EH (cell line): ENCODE measurements at places on chromosomes 1 and 21.
A peak's percentile ranks its signal among the peaks of the same experiment; 100 is the strongest.

GRCh38 chr1:116254776-116255175 lies 118.3 kb upstream of the ATP1A1 start:
- no peak for DNase-seq

DNA sequence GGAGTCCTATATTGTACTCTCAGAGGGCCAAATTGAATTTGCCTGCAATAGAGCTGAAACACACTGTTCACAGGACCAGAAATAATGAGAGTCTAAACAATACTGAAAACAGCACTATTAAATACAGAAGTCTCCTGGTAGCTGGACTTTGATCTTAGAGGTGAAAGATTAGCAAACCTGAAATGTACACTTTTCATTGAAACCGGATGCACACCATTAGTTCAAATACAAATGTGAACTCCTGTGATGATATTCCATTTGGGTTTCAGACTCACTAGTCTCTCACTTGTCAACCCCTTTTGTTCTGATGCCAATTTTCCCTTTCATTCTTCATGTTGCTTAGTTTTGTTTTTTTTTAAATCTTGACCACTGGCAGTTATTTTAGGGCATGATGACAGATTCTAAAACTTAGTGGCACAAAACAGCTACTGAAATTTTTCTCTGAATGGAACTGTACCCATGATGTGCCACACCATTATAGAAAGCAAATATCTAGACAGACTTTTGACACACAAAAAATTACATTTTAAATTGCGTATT lies 5.9 kb upstream of the TNFSF4 start:
- no peak for DNase-seq

GRCh38 chr1:66271216-66271903 lies 262.6 kb upstream of the SGIP1 start:
- peak; percentile 99 for DNase-seq

GRCh38 chr1:211935448-211935970 lies 99.8 kb downstream of the INTS7 start:
- DNase-seq = no peak

GRCh38 chr1:198929961-198930599 lies 291.2 kb downstream of the PTPRC start:
- DNase-seq = peak; percentile 45

- peak; percentile 64 for DNase-seq
These were observed 5.1 kb downstream of the CLCNKB start for GRCh38 chr1:16048573-16049189.

GRCh38 chr1:165925498-165926079 lies 98.2 kb downstream of the UCK2 start:
- no peak for DNase-seq

GRCh38 chr1:234823191-234824176 lies 213.5 kb upstream of the IRF2BP2 start:
- DNase-seq = no peak

- DNase-seq = peak; percentile 96
These were observed 57.5 kb upstream of the EPS8L3 start for GRCh38 chr1:109821221-109821669.

GRCh38 chr1:166197597-166197996 lies 30.8 kb upstream of the FAM78B start:
- DNase-seq = no peak

GRCh38 chr1:84225646-84226045 lies 75.9 kb upstream of the SAMD13 start:
- DNase-seq = no peak
